Muscle of leg (tissue), 16 donors: ENCODE measurements at places on chromosomes 16 and 17. TPM values are rescaled to one million over a fixed set of nuclear protein-coding genes. Genes with fewer than 3 reads are reported as not detected.

Gene HNF1B
- not detected for total RNA-seq

Gene DBNDD1
- 2.7 TPM for total RNA-seq

Gene KCTD19
- total RNA-seq = 0.04 TPM

Gene CCL17
- not detected for total RNA-seq

Gene CNTD1
- 0.04 TPM for total RNA-seq

Gene KCNAB3
- 2.4 TPM for total RNA-seq

Gene MYH4
- 0.09 TPM for total RNA-seq

Gene SLFN14
- total RNA-seq = 0.22 TPM

- no peak for DNase-seq
Measured at GRCh38 chr16:22348291-22348690, 26.1 kb downstream of the CDR2 start.

GRCh38 chr16:14015948-14016347 lies 55.2 kb upstream of the MRTFB start:
- DNase-seq = peak; percentile 65

DNA sequence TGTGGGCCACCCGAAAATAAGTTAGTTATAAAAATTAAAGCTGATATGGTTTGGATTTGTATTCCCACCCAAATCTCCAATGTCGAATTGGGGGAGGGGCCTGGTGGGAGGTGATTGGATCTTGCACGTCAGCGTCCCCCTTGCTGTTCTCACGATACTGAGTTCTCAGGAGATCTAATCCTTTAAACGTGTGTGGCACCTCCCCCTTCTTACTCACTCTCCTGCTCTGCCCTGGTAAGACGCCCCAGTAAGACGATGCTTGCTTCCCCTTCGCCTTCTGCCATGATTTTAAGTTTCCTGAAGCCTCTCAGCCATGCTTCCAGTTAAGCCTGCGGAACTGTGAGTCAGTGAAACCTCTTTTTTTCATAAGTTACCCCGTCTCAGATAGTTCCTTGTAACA lies 35.4 kb downstream of the SYCE1L start:
- no peak for DNase-seq

GRCh38 chr17:50033316-50033715 lies 22.6 kb upstream of the ITGA3 start:
- DNase-seq = peak; percentile 42

DNA sequence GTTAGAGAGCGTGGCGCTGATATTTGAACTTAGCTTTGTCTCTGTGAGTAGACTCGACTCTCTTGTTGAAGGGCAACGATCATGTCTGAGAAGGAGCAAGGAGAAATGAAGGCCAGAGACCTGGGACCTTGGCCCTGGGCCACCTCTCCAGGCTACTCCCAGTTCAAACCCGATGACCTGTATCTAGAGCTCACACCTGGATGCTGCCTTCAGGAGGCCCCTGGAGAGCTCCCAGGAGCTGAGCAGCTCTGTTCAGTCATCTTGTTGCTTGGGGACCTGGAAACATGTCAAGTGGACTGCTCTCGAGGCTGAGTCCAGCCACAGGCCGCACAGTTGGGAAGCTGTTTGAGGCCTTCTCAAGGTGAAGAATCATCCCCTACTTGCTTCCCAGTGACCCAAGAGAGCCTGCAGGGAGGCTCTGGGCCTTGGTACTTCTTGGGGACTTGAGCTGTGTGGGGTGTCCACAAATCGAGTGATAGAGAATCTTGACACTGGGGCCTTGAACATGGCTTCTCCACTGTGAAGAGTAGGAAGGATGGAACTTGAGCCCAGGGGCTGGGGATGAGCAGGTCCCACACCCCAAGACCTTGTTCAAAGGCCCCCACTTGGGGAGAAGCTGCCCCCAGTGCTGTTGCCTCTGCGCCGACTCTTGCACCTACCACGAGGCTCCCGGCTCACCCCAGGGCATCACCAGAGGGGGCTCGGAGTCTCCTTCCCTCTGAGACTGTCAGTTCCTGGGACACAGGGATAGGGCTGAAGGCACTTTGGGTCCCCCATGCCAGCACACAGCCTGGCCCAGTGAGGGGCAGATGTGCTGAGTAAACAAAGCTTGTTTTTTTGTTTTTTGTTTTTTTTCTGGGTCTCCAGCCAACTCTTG lies 112.1 kb downstream of the IRX5 start:
- no peak for DNase-seq

DNA sequence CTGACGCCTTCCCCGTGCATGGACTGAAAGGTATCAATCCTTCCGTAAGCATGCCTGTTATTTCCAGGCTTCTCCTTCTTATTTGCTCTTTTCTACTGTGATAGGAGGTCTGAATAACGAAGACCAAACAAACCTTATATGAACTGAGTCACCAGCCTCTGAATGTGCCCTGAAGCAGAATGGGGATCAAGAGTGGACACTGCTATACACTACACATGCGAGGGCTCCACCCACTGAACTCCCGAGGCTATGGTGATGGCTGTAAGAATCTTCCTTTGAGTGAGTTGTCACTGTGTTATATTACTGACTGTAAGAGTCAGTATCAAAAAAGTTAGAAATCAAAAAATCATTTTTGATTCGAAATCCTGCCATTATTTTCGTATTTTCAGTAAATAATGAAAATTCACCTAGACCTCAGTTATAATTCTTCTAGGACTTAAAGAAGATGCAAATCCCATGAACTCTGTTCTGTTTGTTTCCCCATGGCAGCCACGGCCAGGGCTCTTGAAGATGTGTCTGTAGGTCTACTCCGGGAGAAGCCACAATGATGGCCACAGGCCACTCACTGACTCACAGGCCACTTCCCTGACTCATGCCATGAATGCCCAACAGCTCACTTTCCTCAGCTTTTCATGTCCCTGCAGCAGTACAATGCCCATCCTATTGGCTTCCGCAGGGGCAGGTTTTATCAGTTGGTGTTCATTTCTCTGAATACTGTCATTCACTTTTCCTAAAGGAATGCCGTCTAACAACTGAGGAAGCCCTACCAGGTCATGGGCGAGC lies 54.7 kb downstream of the ZZEF1 start:
- no peak for DNase-seq

- peak; percentile 93 for DNase-seq
Measured at GRCh38 chr16:87963400-87963799, 12.2 kb downstream of the BANP start.

DNA sequence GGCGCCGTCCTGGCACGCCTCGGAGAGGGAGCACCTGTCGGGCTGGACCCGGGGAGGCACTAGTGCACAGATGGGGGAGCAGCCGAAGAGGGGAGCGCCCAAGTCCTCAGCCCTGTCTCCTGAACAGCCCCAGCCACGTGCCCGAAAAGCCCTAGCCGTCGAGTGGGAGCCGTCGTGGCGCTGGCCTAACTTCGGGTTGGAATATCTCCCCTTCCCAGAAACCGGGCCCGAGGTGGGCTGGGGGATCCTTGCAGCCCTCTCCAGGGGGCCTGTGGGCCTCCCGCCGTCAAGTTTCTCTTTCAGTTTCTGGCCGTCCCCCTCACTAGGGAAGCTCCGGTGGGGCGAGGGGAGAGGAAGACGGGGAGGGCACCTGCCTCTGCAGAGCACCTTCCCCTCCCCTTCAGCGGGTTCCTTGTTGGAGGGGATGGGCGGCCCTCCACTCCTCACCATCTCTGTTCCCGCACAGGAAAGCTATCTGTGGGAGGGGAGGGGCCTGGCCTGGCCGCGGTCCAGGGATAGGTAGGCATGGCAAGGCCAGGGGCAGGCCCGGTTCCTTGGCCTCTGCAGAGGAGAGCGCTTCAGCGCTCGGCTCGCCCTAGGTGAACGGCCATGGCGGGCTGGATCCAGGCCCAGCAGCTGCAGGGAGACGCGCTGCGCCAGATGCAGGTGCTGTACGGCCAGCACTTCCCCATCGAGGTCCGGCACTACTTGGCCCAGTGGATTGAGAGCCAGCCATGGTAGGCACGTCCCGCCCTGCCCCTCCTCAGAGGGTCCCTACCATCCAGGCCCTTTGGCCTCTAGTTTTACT lies 709 bp downstream of the STAT5A start:
- DNase-seq = peak; percentile 42

DNA sequence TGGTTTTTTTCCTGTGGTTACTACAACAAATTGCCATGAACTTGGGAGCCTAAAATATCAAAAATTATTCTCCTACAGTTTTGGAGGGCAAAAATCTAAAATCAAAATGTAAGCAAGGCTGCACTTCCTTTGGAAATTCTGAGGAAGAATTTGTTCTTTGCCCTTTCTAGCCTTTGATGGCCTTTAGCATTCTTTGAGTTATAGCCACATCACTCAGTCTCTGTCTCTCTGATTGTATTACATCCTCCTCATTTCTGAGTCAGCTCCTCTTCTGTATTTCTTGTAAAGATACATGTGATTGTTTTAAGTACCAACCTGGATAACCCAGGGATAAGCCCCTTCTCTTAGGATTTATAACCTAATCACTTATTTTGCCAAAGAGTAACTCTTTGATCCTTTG lies 282.0 kb downstream of the BCAS3 start:
- DNase-seq = no peak

GRCh38 chr17:9020824-9021157 lies 519 bp upstream of the NTN1 start:
- no peak for DNase-seq

GRCh38 chr16:54313789-54314188 lies 27.2 kb upstream of the IRX3 start:
- DNase-seq = no peak

DNA sequence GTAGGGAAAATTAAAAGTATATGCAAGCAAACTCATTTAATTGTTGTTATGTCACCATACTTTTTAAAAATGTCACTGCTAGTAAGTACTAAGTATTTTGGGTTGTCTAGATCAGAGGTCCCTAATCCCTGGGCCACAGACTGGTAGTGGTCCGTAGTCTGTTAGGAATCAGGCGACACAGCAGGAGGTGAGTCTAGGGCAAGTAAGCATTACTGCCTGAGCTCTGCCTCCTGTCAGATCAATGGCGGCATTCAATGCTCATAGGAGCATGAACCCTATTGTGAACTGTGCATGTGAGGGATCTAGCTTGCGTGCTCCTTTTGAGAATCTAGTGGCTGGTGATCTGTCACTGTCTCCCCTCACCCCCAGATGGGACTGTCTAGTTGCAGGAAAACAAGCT lies 21.6 kb downstream of the STXBP4 start:
- DNase-seq = no peak
